Hematopoietic multipotent progenitor cell (in vitro differentiated cells): ENCODE measurements at places on chromosomes 3 and 15.

DNA sequence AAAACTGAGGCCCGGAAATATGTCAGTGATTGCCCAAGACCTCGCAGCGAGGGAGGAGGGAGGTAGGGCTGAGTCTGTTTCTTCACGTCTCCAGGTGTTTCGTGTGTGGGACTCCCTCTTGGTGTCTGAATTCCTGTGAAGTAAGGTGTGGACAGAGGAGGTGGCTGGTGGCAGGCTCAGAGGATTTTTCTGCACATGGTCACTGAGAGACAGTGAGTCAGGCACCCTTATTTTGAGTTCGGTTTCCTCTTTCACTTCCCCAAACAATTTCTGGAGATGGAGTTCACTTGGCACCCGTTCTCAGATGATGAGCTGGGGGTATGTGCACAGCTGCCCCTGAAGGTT, 46.3 kb upstream of the VPS8 start:
- DNase-seq, result no peak

- no peak for DNase-seq
Measured at GRCh38 chr3:133125171-133125570, 87.0 kb downstream of the TMEM108 start.

DNA sequence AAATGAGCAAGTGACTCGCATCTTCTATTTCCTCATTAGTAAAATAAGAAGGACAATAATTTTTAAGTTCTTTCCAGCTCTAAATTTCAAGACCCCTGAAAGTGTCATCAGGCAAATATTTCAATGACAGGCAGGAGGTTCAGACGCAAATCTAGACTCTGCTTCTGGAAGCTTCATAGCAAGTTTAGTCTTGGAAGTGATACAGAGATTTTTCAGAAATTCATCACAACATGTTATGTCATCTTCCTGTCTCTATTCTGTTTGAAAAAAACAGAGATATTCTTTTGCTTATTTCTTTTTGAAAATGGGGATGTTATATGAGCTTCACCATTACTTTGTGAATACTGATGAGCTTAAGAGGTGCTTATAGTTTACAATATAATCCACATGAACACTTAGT, 74.0 kb downstream of the C3orf85 start:
- no peak for DNase-seq

GRCh38 chr3:172918568-172919296, 168.2 kb downstream of the ECT2 start:
- DNase-seq, result no peak

- DNase-seq, result no peak
Measured at GRCh38 chr3:54486317-54486716, 364.0 kb downstream of the CACNA2D3 start.

- no peak for DNase-seq
Measured at GRCh38 chr15:78831229-78832207, 20.3 kb upstream of the ADAMTS7 start.

- no peak for DNase-seq
Measured at GRCh38 chr3:29481969-29482767, 201.3 kb downstream of the RBMS3 start.

DNA sequence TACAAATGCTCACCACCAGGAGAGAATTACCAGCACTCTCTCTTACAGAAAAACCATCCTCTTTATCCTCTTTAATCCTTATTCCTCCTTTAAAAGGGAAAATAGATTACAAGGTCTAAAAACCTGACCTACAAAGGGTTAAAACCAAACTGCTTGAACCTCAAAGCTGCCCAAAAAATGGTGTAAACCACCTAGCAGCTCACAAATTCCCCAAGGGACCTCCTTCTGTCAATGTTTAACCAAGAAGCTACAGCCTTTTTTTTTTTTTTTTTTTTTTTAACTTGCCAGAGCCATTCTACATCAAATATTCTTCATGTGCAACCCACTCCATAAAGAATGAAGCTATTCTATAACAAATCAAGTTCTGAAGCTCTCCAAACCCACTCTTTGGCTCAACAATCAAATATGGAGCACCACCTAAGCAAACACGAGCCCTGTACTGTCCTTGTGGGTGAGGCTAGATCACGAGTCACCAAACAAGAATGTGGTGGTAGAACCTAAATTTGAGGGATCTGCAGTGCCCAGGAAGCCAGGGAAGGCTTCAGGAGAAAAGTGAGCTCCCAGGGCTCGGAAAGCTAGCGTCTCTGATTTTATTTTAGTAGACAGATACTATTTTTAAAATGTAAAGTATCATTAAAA, 20.1 kb downstream of the OSBPL10 start:
- no peak for DNase-seq

DNA sequence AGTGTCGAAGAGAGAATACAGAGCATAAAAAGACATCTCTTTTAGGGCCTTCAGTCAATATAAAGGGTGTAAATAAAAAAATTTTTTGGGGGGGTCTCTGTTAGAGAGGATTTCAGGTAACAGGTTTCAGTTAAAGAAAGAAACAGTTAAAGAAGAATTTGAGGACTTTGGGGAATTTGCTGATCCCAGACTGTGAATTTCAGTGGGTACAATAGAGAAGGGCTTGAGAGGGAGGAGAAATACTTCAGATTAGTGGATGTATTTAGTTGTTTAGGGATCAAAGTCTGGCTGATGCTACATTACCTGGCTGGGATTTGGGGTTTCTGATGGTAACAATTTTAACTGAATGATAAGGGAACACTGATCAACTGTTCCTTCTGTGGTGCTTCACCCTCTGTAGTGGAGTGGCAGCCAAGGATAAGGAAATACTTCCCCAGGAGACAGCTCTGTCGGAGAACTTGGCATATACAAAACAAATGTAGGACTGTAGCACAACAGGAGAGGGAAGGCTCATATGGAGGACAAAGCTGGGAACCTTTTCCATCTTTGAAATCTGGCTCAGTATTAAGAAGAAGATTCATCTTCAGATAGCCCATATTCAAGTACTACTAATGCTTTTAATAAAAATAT, 79.2 kb downstream of the MEF2A start:
- DNase-seq, result no peak

- DNase-seq, result no peak
Measured at GRCh38 chr3:147038481-147038880, 367.9 kb downstream of the ZIC4 start.

DNA sequence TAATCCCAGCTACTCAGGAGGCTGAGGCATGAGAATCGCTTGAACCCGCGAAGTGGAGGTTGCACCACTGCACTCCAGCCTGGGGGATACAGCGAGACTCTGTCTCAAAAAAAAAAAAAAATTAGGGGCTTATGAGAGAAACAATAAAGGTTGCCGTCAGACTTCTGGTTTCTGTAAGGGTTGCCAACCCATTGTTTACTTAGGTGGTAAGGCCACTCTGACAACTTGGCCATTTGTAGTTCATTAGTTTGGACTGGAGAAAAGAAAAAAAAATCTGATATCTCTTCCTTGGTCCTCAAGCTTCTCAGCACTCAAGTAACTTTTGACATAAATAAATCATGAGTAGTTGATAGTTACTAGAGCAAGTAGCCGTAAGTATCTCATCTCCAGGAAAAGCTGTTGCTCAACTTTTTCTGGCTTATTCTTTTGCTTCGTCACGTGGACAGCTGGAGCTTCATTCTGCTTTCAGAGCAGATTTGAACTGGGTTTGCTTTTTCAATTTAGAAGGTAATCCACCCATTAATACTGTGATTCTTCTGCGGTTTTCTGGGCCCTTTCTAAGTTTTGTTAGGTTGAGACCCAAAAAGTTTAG, 9.4 kb downstream of the SNX1 start:
- no peak for DNase-seq
